ENCODE measurements at places on chromosomes 5 and 9.

DNA sequence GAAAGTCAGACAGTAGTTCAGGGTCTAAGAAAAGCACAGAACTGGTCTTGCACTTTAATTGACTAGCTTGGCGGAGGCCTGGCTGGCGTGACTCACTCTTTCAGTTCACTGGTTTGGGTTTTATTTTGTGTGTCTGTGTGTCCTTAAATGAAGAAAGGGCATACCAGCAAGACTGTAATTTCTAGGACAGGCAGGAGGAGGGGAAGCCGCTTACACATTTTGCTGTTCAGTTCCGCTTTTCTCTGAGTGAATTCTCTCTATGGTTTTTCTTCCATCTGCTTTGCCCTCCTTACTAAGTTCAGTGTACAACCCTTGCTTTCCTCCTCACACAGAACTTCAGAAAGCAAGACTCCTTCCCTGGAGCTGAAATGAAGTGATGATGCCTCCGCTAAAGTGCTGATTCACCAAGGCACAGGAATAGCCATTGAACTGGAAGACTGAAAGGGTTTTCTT, 150.8 kb downstream of the MEF2C start:
- no peak for DNase-seq

- DNase-seq = no peak
Observed at GRCh38 chr9:105309531-105309931, 65.1 kb downstream of the SLC44A1 start.

DNA sequence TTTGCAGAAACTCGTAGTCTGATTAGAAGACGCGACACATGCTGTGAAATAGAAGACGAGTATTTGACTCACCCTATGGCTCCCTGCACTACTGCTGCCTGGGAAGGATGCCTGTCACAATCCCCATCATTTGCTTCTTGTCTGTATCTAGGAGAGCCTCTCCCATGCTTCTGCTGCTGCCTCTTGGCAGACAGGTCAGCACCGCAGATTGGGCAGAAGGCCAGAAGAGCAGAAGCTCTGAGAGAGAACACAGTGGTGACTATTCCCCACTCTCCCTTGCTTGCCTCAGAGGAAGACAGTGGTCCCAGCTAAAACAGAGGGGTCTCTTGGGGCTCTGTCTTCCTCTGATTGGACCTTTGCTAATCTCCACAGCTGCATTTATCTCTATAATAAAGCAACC, 84.0 kb upstream of the SMIM32 start:
- DNase-seq = no peak

DNA sequence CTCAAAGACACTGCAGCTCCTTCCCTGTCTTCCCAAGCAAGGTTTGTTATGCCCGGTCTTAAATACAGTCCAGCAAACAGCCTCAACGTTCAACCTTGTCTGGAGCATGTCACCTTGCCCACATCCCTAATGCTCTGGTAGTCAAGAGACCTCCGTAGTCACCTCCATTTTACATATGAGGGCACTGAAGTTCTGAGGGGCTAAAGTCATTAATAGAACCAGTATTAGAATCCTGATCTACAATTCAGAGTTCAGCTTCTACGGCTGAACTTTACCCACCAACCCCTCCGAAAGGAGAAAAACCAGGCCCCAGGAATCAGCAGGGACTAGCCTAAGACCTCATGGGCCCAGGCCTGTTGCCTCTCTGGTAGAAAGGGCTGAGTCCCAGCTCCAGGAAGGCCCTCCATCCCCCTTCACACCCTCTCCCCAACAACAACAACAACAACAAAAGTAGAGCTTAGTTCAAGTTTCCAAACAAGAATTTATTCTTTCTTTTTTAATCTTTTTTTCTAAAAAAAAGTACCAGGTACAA, 795 bp upstream of the STOML2 start:
- DNase-seq = no peak

All from NT2/D1 (cell line).